Putamen (tissue), 1 donor: ENCODE measurements at places on chromosomes 2 and 18.

DNA sequence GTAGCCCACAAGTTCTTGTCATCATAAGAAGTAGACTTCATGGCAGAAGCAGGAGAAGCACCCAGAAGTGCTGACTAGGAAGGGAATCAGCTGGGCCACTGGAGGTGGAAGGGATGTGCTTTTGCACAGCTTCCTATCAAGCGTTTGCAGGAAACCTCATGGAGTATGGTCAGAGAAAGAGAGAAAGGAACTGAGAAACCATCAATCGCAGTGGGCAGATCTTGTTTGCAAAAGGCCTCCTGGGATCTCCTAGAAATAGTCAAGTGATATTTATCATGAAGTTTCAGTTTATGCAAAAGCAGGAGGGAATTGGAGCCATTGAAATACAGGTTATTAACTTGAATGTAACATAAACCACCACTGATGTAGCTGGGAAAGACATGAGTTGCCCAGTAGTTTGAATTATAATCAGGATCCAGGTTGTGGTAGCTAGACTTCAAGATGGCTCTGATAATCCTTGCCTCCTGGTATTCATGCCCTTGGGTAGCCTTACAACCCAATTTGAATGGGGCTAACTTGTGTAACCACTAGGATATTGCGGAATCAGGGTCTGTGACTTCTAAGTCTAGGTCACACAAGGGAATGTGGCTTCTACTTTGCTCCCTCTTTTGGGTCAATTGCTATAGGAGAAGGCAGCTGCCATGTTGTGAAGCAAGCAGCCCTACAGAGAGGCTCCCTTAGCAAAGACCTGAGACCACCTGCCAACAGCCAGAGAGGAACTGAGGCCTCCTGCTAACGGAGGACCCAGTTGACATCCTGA is 69.8 kb upstream of the TCF4 start:
- no peak for DNase-seq

DNA sequence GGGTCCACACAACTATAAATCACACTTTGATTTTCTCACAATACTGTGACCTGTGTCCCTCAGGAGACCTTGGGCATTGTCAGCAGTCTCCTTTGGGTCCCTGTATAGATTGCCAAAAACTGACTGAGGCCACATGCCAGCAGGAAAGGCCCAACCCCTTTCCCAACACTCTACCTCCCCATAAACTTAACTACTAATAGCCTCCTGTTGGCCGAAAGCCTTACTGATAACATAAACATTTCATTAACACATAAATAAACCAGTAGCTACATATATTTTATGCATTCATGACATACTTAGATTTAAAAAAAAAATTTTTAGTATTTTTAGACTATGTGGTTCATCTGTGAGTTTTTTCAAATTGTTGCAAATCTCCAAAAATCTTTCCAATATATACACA is 153.5 kb downstream of the ARL4C start:
- no peak for DNase-seq

DNA sequence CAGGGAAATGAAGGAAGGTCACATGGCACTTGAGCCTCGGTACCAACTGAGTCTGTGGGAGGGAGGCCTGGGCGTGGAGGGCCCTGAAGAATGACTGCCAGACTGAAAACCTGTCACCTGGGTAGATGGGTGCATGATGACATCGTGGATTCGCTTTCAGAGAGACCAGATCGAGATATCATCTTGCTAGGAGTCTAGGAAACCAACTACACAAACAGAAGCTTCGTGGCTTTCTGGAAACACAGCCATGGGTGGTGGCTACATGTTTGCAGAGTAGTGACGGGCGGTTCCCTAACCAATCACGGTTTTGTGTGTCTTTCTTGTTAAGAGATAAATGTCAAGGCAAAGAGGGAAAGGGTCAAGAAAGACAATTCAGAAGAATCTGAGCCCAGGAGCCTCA is 155.0 kb downstream of the EIPR1 start:
- no peak for DNase-seq

DNA sequence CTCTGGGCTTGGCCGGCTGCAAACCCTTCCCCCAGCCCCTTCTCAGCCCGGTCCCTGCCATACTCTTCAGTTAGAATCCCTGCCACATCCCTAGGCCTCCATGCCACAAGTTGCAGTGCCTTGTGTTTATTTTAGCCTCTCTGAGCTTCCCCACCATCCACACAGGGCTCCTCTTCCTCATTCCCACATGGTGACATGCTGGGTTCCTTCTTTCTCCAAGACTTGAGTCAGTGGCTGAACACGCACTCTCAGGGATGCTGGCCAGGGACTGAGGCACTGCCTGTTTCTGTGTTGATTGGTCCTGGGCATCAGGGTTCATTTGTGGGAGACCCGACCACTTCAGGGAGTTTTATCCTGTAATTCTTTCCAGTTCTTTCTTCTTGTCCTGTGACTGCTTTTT is 56.3 kb downstream of the KCNS3 start:
- DNase-seq, result no peak

DNA sequence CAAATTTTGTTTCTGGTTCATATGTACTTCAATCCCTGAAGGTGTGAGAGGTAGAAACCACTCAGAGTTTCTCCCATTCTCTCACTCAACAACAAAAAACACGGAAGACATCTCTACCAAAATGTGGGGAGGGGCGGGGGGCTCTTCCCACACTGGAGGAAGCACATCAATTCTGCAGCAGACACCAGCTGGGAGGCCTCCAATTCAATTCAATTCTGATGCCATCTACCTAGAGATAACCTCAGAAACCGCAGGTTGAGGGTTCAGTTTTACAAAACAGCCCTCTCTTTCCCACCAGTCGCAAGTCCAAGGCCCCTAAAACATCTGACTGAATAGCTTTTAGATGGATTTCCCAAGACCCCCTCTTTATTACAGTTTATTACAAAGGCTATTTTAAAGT is 7.0 kb upstream of the MCFD2 start:
- DNase-seq, result no peak

GRCh38 chr2:172063446-172063845 is 21.9 kb upstream of the DLX1 start:
- DNase-seq, result no peak

DNA sequence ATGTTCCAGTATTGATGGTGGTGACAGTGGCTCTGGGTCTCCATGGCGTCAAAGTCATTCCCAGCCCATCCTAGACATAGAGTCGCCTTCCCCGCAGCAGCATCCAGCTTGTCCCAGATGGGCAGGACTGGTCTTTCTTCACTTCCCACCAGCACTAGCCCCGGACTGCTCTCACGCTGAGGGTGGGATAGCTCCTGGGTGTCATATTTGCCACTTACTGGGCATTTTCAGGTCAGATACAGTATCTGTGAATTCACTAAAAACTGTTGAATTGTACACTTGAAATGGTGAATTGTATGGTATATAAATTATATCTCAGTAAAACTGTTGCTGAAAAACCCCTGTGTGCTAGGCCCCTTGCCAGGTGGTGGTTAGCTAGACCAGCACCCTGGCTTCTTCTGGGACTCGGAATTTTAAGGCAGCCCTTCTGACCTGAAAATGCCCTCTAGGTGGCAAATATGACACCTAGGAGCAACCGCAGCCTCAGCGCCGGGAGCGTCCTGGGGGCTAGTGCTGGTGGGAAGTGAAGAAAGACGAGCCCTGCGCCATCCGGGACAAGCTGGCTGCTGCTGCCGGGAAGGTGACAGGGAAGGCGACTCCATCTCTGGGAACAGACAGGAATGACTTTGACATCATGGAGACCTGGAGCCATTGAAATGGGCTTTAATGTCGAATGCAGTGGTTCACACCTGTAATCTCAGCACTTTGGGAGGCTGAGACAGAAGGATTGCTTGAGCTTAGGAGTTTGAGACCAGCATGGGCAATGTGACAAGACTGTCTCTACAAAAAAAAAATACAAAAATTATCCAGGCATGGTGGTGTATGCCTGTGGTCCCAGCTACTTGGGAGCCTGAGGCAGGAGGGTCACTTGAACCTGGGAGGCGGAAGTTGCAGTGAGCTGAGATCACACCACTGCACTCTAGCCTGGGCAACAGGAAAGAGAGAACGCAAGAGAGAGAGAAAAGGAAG is 56.2 kb downstream of the DDX1 start:
- no peak for DNase-seq

- no peak for DNase-seq
Observed at GRCh38 chr2:5215989-5216607, 476.1 kb upstream of the SOX11 start.

DNA sequence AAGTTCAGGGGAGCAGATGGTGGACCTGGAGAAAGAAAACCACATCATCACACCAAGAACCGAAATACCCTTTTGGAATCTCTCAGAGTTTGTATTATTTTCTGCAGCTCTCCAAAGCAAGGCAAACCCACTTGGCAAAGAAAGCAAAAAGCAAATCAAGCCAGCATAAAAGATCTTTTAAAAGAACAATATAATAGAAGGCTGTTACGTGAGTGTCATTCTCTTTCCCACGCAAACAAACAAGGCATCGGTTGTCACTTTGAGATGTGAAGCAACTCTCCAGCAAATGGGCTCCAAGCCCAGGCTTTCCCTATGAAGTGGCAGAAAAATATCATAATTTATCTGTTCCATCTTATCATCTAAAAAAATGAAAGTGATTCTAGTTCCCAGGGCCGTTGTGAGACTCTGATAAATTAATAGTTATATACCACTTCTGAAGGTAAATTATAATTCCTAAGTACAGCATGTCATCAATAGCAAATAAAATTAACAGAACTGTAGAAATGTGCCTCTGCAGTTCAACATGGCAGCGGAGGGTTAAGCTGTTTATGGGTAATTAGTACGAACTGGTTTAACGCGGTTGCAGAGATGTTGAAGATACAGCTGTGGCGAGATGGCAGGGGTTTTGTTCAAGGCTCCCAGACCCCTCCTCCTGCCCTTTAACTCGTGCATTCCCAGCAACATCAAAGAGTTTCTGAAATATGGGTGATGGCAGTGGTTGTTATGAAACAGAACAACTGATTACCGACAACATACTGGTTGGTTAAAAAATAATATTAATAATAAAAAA is 89.2 kb downstream of the EPHA4 start:
- no peak for DNase-seq

- no peak for DNase-seq
Observed at GRCh38 chr2:184527058-184527457, 71.3 kb upstream of the ZNF804A start.

- no peak for DNase-seq
Observed at GRCh38 chr2:32715391-32715841, 87.6 kb downstream of the TTC27 start.

DNA sequence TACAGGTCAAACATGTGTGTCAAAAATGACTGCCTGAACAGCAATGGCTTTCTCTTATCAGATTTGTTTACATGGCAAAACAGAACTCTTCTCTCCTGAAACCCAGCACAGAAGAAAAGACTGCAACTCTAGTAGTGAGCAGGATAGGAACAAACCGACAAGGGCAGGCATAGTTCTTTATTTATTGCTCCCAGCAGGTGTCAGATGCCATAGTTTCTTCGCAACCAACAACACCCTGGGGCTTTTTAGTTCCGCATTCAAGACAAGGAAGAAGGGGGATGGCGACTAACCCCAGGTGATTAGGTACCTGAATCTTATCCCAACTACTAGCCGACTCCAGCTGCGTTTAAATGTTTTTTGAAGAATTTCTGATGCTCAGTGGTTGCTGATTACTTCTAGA is 367.5 kb upstream of the FIGN start:
- no peak for DNase-seq

DNA sequence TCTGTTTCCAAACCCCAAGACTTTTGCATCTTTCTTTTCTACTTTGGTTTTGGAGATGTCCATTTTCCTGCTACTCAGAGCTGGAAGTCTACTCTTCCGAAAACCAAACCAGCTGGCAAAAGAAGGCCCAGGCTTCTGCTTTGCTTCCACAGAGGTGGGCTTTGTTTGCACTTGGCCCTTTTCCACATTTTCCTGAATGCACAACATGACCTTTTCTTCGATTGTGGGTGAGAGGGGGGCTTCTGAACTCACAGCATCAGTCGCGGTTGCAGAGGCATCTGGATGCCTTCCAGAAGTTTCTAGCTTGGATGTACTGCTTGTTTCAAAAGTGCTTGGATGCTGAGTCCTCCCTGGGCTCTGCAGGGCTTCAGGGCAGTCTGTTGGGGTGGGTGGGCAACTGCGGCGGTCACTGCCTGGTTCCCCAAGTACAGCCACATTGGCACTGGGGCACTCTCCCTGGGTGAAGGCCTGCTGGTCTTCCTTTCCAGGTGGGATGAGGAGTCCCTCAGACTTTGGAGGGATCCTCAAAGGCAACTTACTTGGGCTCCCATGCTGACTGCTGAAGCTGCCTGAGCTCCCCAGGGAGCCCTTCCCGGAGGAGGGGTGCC is 112.3 kb upstream of the LYPD1 start:
- peak; percentile 42 for DNase-seq

GRCh38 chr2:56230156-56230555 is 46.4 kb downstream of the CCDC85A start:
- no peak for DNase-seq

DNA sequence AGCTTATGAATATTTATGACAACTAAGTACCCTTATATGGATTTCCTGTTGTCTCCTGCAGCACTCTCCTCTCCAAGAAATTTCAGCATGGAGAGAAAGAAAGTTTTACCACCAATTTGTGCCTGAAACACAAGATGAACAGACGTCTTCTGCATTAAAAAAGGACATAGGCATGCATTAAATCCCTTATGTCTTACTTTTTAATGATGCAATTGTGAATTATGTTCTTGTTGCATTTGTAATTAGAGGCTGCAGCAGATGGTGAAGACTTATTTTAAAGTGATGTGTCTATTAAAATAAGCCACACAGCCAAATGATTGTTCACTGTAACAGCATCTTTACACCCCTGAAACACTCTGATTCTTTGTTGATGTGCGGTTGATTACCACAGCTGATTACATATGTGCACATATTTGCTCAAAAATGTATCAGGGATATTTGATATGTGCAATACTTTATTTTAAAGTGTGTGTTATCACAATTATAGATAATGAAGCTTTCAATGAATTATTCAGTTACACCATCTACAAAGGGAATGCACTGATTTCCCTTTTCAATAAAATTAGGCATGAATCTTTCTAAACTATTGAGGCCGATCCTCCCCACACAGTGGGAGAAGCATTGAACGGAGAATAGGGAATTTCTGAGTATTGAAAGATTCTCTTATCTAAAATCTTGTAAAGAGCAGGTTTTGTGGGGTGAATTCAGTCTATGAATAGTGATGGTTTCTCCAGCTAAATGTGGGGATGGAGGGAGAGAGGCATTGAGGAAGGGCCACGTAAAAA is 585.1 kb downstream of the SLC4A3 start:
- no peak for DNase-seq

DNA sequence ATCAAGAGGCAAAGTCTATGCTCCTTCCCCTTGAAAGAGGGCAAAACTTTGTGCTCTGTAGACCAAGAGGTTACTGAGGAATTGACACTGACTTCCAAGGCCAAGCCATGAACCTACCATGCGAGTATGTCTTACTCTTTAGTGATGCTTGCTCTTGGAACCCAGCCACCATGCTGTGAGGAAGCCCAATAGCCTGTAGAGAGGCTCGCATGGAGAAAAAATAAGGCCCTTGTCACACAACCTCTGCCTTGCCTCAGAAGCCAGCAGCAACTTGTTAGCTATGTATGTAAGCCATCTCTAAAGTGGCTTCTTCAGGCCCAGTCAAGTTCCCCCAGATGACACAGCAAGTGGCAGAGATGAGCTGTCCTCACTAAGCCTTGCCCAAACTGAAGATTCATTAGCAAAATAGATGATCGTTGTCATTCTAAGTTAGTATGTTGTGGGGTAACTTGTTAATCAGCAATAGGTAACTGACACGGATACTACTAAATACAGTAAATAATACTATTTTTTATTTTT is 66.1 kb upstream of the RGPD5 start:
- DNase-seq, result no peak
